GM20000 (cell line): ENCODE measurements at places on chromosomes 16 and 17.

- peak; percentile 86 for DNase-seq
Observed at GRCh38 chr16:67000384-67001351, 12.3 kb downstream of the CES4A start.

DNA sequence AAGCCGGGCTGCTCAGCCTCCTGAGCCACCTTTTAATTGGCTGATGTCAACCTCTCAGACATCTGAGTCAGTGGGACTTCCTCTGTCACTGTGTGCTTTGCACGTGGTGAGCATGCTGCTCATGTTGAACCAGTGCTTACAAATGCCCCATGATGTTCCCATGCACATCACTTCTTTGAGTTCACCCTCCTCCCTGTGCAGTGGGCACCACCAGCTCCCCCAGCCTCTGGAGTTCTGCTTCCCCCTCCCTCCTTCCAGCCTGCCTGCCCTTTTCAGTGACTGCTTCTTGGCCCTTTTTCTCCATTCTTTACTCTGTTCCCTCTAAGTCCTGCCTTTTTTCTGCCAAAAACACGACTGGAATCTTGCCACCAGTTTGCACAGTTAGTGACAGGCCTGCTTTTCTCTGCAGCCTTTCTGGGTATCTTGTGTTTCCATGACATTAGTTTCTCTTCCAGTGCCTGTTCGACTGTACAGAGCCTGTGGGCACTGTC, 41.6 kb downstream of the USP10 start:
- no peak for DNase-seq

DNA sequence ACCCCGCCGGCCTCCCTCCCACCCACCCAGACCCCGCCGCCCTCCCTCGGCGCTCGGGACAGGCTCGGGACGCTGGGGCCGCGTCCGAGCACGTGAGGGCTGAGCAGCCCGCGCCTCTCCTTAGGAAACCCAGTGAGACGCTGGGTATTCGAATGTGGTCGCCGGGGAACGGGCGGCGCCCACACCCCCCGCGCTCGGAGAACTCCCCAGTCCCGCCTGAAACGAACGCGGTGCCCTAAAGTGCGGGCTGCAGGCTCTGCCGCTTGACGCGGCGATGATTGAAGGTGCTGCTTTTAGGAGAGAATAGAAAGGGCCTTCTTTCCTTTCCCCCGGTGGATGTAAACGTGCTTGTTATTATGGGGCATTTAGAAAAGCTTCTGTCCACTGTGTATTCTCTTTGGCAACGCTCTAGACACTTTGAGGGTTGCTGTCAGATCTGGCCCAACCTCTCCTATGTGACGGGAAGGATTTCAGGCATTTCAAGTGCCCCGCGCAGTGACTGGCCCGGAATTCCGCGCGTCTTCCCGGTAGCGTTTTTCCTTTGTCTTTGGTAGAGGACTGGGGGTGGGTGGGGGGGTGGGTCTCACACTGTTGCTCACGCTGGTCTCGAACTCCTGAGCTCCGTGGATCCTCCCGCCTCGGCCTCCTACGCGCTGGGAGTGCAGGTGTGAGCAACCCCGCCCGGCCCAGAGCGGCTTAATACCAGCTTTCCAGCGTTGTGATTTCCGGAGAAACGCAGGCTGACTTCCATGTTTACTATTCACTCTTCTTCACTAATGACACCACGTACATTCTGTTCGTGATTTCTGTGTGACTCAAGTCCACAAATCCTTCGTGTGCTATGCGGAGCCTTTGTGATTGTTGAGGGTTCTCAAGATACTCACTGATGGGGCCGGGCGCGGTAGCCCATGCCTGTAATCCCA, 21.8 kb upstream of the FOXK2 start:
- DNase-seq = peak; percentile 60

- DNase-seq = no peak
Observed at GRCh38 chr16:8946544-8946943, 17.2 kb downstream of the USP7 start.

GRCh38 chr17:17300624-17301568, 2.3 kb upstream of the NT5M start:
- peak; percentile 73 for DNase-seq

- DNase-seq = no peak
Observed at GRCh38 chr17:36697903-36698530, 96.6 kb downstream of the MRM1 start.

GRCh38 chr17:79285973-79286372, 211.3 kb downstream of the ENGASE start:
- DNase-seq = no peak

DNA sequence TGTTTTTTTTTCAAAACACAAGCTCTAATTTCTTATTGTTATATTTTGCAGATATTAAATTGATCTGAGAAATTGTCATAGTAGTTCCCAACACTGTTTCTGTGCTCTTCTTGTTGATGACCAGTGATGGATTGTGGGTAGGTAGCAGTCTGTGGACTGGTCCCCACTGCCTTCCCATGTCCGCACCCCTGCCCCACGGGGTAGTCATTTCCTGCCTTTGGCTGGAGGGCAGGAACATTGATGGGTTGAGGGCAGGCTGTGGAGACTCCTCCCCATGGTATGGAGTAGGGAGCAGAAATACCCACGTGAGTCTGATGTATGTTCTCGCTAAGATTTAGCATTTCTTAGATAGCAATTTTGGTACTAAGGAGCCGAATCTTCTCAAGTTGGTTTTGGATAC, 762.0 kb downstream of the CDH8 start:
- DNase-seq = no peak

DNA sequence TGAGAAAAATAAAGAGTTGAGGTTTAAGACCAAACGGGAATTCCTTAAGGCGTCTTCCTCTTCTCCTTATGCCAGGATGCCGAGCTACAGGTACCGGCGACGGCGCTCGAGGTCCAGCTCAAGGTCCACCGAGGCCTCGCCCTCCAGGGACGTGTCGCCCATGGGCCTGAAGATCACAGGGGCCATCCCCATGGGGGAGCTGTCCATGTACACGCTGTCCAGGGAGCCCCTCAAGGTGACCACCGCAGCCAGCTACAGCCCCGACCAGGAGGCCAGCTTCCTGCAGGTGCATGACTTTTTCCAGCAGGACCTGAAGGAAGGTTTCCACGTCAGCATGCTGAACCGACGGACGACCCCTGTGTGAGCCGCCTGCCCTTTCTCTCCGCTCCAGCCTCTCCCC, 13.7 kb upstream of the CACNG1 start:
- DNase-seq = no peak

GRCh38 chr16:27433636-27434035, 31.7 kb downstream of the IL21R start:
- DNase-seq = no peak

DNA sequence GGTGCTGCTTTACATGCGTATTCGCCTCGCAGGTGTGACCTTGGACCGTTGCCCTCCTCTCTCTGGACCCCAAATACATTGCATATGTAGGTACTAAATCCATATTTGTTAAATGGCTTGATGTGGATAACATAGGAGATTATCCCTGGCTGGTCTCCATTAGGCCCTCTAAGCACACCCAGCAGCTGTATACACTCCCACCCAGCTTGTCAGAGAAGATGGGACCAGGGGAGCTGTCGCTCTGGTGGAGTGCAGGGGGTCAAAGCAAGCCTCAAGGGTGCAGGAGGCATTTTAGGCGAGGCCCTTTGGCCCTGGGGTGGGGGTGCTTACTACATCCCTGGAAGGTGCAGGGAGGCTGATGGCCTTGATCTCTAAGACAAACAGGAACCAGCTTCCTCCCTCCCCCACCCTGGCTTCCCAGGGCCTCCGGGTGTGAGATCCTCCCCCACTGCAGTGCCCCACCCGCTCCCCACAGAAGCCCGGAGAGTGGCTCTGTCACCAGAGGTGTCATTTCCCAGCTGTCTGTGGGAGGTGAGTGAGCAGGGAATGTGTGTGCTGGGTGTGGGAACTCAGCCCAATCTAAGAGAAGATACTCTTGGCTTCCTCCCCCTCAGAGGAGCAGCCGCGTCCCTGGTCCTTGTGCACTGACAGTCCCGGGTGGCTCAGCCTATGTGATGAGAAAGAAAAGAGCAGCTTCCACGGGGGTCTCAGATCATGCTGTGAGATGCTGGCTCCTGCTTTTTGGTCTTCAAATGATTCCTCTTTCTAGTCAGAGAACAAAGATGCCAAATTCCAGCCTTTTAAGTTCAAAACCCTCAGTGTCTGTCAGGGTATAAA, 1.4 kb upstream of the VAMP2 start:
- DNase-seq = no peak

DNA sequence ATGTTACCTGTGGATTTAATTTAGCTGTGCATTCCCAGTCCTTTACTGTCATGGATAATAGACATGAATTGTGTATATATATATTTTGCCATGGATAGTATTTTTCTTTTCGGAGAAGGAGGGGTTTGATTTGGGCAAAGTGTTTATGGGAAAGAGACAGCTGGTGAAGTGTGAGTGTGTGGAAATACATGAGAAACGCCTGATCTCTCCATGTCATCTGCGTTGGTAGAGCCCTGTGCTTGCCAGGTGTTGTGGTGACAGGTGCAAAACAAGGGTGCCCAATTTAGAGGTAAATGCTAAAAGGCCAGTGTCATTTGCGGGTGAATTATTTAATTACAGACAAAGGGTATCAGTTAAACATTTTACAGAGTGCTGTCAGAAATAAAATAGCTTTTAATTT, 23.4 kb downstream of the NDEL1 start:
- no peak for DNase-seq

DNA sequence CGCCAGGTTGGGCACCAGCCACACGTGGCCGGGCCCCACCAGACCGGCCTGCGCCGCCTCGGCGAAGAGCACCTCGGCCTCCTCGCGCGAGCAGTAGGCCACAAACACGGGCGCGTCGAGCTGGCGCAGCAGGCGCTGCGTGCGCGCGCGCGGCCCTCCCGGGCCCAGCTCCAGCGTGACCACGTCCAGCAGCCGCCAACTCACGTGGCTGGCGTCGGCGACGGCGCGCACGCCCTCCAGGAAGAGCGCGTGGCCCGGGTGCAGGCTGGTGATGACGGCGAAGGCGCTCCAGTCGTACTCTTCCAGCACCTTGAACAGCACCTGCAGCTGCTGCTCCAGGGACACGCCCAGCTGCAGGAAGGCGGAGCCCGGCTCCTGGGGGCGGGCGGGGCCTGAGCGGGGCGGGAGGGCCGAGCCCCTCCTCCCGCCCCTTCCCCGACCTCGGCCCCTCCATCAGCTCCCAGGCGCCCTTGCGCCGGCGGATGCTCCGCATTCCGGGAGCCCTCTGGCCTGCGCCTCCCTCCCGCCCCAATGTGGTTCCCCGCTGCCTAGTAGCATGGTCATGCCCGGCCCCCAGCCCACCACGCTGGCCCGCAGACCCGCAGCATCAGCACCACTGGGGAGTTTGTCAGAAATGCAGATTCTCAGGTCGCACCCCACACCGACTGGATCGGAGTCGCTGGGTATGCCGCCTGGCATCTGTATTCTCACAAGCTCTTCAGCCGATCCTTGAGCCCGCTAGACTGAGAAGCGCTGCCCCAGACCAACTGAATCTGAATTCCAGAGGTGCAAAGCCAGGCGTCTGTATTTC, 7.2 kb downstream of the GRIN2C start:
- DNase-seq = peak; percentile 94

GRCh38 chr17:70021726-70022125, 53.3 kb upstream of the KCNJ16 start:
- no peak for DNase-seq

DNA sequence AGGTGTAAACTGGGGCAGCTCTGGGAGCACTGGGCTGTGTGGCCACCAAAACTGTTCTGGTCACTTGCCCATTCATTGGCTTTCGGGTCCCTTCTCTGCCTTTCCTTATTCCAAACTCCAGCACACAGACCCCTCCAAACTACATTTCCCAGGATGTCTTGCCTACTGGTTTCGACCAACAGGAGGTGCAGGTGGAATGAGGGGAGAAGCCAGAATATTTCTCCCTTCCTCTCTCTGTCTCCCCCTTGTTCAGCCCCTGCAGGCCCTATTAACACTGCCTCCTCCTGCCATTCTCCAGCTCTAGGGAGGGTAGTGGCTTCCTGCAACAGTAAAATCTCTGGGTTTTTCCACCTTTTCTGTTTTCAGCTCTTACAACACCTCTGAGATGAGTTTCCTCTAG, 13.2 kb upstream of the NAGPA start:
- no peak for DNase-seq
